ENCODE measurements at places on chromosomes 13 and 19.
A peak's percentile ranks its signal among the peaks of the same experiment; 100 is the strongest.

GRCh38 chr13:43573802-43574514 is 212.8 kb downstream of the ENOX1 start:
- DNase-seq = no peak

DNA sequence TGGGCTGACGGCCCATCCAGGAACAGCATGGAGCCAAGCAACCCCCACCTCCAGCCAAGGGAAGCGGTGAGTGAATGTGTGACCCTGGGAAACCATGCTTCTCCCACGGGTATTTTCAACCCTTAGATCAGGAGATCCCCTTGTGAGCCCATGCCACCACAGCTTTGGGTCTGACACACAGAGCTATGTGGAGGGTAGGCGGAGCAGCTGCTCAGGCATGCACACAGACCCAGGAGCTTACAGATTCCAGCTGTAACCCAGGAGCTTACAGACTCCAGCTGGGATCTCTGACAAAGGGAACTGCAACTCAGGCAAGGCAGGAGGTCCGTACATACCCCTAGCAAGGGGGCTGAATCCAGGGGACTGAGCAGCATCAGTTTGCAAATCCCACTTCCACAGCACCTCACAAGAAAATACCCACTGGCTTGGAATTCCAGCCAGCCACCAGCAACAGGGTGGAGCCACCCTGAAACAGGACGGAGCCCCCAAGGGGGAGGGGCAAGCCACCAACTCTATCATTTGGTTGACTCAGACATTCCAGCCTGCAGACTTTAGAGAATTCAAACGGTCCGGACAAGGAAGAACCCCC is 40.8 kb upstream of the RFXAP start:
- no peak for DNase-seq

DNA sequence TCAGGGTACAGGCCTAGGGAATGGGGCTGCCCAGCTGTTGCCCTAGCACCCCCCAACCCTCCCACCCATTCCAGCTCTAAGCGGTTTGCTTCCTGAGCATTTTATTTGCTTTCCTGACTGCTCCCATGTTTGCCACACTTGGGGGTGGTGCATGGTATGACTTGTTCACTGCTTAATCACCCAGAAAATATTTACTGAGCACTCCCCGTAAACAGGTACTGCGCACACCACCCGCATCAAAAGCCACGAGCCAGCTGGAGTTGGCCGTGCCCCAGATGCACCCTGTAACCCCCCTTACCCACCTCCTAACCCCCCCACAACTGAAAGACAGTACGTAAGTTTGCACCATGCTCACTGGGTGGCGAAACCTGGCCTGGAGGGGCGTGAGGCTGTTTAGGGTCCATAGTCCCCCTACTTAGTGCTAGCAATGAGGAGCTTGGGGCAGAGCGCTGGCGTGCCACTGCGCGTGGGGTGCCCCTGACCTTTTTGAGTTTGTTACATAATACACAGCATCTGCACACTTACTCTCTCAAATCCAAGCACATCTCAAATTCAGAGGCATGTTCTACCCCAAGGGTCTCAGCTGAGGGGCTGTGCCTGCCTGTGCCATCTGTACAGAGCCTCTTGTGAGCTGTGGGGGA is 29.8 kb downstream of the DPF1 start:
- no peak for DNase-seq

DNA sequence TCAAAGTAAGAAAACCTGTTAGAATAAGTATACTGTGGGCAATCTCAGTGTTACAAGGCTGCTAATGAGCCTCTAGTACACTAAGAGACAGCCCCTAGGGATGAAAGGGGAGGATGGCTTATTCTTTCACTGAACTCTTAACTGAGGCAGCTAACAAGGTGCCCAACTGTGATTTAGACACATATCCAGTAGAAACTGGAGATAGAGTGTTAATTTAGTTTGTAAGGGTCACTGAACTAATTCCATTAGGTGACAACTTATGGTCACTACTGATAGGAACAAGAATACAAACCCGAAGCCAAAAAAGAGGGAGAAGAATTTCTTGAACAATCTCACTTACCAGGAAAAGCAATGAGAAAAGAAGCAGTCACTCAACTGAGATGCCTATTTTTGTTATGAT is 1010.6 kb downstream of the PCDH9 start:
- DNase-seq = no peak

DNA sequence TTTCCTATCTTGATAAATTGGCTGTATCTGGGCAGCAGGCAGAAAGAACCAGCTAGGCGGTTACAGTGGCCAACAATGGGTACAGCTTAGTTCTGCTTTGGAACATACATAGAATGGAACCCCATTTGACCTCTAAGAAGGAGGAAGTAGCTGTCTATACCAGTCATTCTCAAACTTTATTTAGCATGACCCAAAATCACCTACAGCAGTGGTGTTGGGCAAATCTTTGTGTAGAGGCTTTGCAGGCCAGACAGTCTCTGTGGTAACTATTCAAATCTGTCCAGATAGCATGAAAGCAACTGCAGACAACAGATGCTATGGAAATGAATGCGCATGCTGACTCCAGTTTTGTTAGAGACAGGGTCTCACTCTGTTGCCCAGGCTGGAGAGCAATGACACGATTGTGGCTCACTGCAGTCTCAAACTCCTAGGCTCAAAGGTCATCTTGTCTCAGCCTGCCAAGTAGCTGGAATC is 12.0 kb upstream of the KCNC3 start:
- no peak for DNase-seq

DNA sequence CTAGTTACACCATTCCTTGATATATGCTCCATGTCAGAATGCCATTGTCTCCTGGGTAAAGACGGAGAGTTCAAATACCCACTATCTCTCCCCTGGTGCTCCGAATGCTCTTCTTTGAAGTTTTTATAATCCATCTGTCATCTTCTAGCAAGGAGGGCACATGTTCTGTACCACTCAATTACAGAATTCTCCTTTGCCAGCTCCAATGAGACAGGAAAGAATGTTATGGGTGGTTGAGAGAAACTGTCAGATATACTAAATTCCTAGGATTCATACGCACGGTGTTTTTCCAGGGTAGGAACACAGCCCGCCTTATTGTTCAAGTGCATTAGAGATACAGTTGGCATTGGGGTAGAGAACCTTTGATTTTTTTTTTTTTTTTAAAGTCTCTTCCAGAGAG is 118.0 kb upstream of the ZNF536 start:
- no peak for DNase-seq

- DNase-seq = peak; percentile 45
Measured at GRCh38 chr19:13082192-13083007, 20.3 kb downstream of the LYL1 start.

DNA sequence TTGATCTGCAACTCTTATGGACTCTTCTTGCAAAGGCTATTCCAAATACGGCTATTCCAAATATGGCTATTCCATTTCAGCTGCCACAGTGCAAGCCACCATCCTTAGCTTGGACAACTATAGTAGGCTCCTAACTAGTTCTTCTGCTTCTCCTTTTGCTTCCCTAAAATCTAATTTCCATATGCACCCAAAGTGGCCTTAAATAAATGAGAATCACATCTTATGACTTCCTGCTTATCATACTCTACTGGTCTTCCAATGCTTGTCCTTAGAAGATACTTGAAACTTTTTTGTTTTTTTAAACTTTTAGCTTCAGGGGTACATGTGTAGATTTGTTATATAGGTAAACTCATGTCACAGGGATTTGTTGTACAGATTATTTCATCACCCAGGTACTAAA is 4.9 kb downstream of the UCHL3 start:
- no peak for DNase-seq

DNA sequence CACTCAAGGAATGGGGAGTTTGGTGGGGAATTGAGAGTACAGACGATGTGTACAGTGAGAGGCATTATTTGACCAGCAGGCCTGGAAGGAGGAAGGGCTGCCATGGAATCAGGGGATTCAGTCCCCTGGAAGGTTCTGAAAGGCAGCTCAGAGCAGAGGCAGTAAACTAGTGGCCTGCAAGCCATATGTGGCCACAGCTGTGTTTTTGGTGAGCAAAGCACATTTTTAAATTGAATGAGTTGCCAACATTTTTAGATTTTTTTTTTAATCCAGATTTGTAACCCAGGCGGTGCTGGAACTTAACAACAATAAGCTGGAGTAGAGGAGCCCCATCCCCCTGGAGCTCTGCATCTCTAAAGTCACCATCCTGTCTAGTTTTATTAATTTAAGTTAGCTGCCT is 95.3 kb upstream of the IPO5 start:
- no peak for DNase-seq

GRCh38 chr19:17266975-17267788 is at the start of gene BABAM1:
Gene BABAM1 (plus strand): TSS chr19:17267443. CDS start chr19:17268807, 1,364 bp downstream.
- DNase-seq = peak; percentile 98

DNA sequence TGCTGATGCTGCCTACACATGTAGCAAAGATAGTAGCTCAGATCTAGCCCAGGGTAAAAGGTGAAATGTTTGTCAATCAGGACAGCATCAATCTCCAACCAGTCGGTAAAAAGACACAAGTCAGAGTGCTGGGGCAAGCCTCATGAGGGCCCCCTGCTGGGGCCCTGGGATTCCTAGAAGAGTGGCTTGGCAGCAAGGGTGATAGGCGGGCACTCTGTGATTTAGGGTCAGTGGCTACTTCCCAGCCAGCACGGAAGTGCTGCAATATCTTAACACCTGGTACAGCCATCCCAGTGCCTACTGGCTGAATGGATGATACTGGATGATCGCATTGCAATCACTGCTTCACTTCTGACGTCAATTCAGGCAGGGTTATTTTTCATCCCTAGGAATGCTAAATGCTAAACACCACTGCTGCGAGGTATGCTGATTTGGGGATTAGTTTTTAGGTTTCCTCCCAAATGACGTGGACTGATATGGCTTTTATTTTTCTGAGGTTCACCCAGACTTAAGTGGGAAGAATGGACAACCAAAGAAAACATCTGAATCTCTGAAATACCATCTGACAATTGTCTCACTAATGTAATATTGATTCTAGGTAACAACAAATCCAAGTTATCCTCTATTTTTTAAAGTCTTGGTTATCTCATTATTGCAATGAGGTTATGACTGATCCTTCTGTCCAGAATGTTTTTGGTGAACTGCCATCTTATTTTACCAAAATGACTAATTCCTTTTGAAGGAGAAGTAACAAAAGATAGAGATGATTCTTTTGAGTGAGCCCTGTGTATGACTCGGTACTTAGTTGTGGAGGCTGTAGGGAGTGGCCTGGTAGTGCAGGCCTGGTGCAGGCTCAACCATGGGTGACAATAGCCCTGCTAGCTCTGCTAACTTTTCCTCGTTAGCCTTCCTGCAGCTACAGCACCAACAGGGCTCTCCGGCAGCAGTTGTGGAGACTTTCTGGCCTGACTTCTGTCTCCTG is 432.5 kb downstream of the FGF9 start:
- DNase-seq = no peak

DNA sequence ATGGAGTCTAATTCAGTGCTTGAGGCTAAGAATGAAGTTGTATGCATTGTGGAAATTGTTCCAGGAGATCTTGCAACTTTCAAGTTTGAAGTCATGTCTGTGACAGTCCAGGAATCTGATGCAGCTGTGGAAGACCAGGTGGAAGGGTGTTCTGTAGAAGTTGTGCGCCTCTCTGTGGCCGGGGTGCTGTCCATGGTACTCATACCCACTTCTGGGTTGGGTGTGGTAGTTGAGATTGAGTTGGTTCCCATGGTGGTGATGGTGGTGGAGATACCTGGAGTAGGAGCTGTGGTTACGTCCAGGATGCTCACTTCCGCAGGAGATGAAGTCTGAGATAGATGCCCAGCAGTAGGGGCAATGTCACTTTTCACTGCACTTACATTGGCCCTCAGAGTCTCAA is 44.3 kb downstream of the MUC16 start:
- DNase-seq = no peak

GRCh38 chr19:36115453-36116343 is at the start of gene TBCB:
Gene TBCB (plus strand): TSS chr19:36115468. CDS start chr19:36115561, 93 bp downstream.
- DNase-seq = no peak

DNA sequence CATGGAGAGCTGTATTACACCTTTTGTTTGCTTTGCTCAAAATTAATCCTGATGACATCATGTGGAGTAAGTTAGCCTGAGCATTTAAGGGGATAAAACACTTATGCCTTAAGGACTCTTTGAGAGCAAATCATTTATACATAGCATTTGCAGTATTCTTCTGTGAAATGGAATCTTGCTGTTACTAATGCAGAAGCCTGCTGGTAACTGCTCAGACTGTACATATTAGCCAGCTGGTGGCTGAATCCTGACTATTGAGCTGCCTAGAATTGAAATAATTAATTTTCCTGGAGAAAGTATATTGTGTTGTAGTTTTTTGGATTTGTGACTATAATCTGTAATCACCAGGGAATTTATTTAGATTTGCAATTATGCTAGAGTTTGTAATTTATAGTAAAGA is 363.2 kb downstream of the GPC6 start:
- DNase-seq = no peak

- no peak for DNase-seq
Measured at GRCh38 chr19:7953576-7953975, 10.1 kb upstream of the TIMM44 start.

GRCh38 chr19:934865-935479 is 9.1 kb downstream of the ARID3A start:
- no peak for DNase-seq

- DNase-seq = no peak
Measured at GRCh38 chr19:34135821-34136611, 36.3 kb upstream of the LSM14A start.

DNA sequence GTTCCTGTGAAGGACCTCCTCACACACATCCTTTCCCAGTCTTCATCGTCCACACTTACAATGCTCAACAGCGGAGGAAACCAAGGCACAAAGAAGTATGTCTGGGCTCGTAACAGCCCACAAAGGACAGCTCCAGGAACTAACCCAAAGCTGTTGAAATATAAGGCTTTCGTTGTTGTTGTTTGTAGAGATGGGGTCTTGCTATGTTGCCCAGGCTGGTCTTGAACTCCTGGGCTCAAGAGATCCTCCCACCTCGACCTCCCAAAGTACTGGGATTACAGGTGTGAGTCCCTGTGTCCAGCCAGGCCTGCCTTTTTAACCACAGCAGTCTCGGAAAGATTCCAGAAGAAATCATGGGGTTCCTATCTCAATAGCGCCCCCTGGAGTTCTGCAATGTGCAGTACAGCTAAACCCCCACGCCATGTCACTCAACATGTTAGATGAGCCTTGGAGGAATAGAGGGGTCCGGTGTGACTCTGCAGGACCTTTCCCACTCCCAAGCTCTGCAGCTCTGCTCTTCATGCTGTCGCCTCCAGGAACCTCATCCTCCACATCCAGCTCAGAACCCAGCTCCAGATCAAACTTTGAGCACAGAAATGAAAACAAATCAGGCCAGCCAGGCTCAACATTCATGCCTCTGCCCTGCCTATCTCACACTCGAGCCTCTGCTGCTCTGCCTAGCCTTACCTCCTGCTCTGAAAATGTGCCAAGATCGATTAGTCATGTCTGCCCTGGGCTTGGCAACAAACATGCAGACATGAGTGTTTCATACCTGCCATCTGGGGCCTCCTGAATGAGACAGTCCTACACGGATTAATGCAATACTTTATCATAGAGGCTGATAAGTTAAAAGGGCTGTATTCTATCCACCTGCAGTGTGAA is 7.5 kb downstream of the PLA2G4C start:
- DNase-seq = peak; percentile 55

DNA sequence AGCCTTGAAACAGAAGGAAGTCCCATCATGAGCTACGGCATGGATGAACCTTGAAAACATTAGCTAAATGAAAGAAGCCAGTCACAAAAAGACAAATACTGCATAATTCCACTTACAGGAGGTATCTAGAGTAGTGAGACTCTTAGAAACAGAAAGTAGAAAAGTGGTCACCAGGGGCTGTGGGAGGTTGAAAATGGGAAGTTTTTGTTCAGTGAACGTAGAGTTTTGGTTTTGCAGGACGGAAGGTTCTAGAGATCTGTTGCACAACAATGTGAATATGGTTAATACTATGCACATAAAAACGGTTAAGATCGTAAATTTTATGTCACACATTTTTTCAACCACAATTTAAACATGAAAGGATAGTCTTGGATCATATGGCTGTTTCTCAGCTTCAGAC is 11.9 kb upstream of the SLC10A2 start:
- DNase-seq = no peak

- DNase-seq = no peak
Measured at GRCh38 chr13:74819549-74819948, 662.4 kb downstream of the TBC1D4 start.

Data from hematopoietic multipotent progenitor cell treated with erythropoietin and hydrocortisone succinate and interleukin-3 and kit ligand, for 15 days (in vitro differentiated cells).